Aorta (tissue), 5 donors: ENCODE measurements at places on chromosomes 7 and 10.
A peak's percentile ranks its signal among the peaks of the same experiment; 100 is the strongest.

DNA sequence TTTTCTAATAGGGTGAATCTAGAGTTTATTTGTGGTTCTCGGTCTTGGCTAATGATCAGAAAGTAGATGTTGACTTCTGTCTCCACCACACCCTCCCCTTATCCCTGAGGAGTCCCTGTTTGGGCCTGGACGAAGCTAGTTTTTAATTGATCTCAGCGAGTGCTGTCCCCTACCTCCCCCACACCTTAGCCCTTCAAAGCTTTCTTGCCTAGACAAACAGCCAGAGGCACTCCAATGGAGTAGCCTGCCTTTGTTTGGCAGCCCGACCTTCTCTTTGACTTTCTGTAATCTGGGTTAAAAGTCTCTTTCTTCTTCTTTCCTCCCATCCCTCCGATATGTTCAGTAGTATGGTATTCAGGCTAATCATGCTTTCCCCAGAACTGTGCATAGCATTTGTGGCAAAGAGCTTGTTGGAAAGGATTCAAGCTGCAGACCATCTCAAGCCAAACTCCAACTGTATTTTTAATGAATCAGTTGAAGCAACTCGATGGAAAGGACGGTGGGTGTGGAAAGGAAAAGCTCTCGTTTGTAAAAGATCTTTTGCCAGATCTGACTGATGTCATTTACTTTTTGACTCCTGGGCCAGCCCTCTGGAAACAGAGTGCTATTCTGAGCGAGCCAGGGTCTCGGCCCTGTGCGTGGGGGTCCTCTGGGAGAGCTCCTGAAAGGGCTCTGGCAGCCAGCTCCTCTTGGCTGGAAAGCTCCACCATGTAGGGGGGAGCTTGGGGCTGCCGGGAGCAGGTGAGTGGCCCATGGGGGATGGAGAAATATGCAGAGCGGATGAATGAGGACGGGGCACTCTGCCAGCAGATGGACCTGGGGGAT lies 4.5 kb downstream of the FAM180A start:
- no peak for DNase-seq

GRCh38 chr7:2163600-2164555 lies 68.9 kb downstream of the MAD1L1 start:
- no peak for DNase-seq

GRCh38 chr10:3825244-3825643 lies 40.2 kb upstream of the KLF6 start:
- DNase-seq: no peak

- no peak for DNase-seq
Observed at GRCh38 chr7:137848095-137848494, 1.3 kb upstream of the DGKI start.

DNA sequence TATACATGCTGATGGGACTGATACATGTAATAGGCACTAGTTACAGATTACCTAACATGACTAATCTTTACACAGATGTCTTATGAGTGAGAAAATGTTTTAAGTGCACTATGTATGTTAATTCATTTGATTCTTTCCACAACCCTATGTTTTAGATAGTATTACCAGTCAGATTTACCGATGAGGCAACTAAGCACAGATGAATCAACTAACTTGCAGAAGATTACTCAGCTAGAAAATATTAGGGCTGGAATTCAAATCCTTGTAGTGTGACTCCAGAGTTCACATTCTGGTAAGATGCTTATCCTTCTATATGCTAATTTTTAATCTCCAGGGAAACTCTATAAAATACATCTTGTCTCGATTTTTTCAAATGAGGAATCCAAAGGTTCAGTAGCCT lies 964.9 kb downstream of the REEP3 start:
- no peak for DNase-seq

DNA sequence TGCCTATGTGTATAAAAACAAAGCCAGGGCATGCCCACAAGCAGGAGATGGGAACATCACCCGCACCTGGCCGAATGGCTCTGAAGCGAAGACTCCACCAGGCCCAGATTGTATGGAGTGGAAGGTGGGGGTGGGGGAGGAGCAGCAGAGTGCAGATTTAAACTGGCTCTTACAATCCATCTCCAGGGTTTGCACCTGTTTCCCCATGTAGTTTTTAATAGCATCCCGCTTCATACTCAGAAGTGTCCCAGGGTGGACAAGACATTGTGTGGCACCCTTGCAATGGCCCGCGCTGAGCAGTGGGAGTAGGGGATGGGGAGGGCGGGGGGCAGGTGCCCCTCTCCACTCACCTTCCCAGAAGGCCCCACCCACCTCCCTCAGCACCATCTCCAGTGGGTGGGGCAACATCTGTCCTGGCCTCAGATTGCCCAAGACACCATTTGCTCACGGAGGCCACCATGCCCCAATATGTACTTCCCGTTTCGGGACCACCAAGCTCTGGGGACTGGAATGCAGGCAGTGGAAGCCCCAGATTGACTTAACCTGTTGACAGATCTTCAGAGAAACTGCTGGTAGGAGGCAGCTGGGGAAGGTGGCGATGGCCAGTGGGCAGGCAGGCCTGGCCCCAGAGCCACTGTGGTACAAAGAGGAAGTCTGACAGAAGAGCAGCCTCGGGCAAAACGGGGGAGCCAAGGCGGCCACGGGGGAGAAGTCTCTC lies 23.0 kb downstream of the VSIR start:
- DNase-seq: no peak

GRCh38 chr10:96890172-96890513 lies 58.0 kb downstream of the LCOR start:
- no peak for DNase-seq

- no peak for DNase-seq
Observed at GRCh38 chr7:5388905-5389433, 34.7 kb downstream of the TNRC18 start.

DNA sequence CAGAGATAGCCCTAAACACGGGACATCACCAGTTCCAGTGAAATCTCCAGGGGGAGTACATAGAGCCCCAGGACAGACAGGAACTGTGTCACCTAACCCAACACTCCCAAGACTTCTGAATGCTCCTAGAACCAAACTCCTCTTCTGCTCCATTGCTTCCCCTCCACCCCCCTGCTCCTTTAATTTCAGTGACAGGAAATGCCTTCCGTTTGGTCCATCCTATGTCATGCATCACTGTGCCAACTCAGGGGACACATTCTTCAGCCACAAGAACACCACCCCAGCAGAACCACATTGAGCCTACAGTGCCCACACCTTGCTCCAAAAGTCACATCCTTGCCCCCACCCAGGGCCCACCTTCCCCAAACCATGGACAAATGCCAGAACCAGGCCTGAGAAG lies 100.5 kb downstream of the KCNMA1 start:
- DNase-seq: peak; percentile 7

DNA sequence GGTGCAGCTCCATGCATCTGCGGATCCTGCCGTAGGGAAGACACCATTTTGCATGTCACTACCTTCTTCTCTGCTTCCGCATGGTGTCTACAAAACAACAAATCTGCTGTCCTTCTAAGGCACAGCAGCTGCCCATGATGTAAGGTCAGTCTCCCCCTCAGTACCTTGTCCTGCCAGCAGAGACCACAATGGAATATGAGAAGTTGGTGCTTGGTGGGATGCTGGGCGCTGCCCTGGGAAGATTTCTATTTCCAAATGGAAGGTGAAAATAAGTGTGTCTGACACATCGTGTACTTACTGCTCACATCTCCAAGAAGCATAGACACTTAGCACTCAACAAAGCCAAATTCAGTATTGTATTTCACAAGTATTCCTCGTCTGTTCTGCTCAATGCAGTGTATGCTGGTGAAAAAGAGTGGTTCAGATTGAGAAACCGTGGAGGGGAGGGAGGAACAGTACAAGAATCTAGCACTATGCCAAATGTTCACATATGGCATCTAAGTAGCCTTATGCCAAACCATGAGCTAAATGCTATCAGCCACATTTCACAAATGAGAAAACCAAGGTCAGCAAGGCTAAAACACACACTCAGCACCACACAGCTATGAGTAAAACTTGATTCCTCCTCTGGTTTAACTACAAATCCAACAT lies 95.0 kb downstream of the GRB10 start:
- DNase-seq: no peak

- no peak for DNase-seq
Observed at GRCh38 chr7:29332042-29332811, 137.7 kb downstream of the CHN2 start.

DNA sequence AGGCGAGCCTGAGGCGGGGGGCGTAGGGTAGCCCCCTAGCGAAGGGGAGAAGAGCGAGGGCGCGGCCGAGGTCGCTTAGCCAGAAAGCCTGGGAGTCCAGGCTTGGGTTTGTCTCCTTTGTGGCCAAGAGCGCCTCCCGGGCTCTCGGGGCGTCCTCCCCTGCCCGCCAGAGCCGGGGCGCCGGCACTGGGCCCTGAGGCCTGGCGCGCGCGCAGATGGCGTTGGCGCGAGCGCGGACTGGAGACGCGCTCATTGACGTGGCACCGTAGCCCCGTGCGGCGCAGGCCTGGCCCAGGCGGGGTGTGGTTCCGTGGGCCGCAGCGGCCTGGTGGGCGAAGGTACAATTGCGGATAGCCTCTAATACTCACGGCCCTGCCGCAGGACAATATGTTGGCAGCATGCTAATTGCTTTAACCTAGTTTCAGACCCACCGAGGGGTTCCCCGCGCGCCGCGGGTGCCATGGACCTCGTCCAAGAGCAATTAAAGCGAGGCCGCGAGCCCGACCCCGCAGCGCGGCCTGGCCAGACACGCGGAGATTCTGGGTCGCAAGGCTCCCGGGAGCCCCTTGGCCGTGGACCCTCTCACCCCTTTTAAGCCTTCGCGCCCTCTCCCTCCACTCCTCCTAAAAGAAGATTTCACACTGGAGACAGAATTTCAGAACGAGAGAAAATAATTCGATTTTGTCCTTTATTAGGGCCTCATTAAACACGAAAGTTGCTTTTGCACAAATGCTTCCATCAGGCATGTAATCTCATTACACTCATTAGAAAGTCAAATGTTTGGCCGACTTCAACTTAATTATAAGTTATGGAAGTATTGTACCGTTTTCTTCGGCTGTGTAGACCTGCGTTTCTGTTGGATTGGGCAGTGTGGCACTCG lies 3.1 kb downstream of the PTF1A start:
- DNase-seq: no peak

GRCh38 chr7:88310956-88311674 lies 4.4 kb upstream of the STEAP4 start:
- no peak for DNase-seq

DNA sequence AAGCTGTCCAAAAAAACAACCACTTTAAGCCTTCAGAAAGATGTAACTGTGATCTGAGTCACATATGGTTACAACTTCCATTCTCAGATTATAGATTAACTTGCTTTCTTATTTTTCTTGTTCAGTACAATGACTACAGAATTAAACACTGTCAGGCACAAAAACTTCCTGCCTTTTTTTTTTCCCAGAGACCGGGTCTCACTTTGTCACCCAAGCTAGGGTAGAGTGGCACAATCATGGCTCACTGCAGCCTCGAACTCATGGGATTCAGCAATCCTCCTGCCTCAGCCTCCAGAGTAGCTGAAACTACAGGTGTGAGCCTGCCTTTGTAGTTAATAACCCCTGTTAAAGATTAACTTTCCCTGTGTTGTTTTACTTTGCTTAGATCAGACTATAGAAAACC lies 163.2 kb downstream of the AVL9 start:
- DNase-seq: no peak

DNA sequence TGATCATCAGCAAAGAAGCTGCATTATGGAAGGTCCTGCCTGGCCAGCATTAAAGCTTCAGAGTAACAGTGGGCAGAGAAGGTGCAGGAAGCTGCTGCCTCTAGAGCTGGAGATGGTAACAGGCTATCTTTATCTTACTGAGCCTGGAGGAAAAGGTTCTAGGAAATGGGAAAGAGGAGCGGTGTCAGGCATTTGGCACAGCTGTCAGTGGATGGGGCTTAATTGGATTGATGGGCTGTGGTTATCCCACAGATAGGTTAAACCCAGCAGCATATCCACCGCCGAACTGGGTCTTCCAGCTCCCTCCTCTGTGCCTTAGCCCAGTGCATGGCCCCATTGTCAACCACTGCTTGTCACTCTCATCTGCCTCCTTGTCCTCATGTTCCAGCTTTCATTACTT lies 127.6 kb downstream of the CCNY start:
- DNase-seq: no peak

GRCh38 chr10:75018686-75019307 lies 92.7 kb upstream of the SAMD8 start:
- no peak for DNase-seq

DNA sequence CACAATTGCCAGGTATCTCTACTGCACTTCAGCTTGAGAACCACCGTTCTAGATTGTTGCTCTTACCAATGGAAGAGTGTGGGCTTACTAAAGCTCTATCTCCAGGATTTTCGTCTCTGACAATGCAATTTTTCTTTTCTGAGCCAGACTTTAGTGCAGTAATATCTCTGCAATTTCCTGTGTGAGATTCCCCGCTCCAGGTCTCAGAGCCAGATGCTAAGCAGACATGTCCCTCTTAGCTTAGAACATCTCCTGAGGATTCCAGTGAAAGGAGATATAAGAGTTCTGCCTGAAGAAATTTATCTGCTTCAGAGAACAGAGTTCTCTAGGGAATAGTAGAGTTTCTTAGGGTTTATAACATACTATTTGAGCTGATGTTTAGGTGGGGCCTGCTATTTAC lies 82.0 kb downstream of the SND1 start:
- no peak for DNase-seq

DNA sequence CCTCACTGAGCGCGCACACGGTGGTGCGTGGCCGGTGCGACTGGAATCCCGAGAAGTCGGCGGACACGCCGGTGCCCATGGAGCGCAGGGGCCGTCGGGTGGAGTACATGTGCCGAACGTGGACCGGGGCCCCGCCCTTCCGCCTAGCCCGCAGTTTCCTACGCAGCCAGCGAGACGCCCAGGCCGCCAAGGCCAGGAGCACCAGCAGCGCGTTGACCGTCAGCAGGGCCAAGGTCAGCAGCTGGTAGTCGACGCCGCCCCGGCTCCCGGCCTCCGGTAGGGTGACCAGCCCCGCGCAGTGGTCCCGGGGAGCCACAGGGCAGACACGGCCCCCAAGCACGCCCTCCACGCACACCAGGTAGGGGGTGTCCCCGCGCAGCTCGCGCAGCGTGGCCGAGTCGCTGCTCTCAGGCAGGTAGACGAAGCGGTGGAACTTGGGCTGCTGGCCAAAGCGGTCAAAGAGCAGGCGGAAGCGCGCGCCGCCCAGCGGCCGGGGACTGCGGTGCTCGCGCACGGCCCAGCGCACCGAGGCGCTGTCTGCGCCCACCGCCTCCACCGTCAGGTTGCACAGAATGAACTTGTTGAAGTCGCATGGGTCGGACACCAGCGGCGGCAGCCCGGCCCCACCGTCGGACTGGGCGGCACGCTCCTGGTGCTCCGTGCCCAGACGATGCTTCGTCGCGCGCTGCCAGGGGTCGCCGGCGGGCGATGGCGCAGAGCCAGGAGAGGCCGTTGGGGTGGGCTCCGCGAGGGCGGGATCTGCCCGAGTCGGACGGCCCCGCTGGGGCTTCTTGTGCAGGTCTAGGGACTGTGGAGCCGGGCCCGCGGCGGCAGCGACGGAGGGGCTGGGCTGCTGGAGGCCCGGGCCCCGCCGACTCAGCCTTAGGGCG lies 2.2 kb downstream of the TRIL start:
- peak; percentile 72 for DNase-seq

DNA sequence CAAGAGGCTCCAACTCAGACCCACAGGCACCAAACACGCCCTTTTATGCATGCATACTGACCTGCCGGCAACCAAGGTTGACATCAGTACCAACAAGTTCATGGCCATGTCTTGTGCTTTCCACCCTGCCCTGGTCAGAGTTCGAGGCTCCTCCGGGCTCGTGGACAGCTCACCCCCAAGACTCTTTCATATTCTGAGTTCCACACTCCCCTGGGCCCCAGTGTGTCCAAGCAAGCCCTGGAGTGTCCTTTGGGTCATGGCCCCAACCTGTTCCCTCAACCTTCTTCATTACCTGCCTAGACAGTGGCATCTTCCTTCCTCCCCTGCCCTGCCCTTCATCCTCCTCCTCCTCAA lies 40.5 kb downstream of the HIF1AN start:
- DNase-seq: no peak

- DNase-seq: no peak
Observed at GRCh38 chr10:132423966-132424861, 27.2 kb downstream of the PWWP2B start.
